ENCODE measurements at places on chromosomes 7 and 10.

DNA sequence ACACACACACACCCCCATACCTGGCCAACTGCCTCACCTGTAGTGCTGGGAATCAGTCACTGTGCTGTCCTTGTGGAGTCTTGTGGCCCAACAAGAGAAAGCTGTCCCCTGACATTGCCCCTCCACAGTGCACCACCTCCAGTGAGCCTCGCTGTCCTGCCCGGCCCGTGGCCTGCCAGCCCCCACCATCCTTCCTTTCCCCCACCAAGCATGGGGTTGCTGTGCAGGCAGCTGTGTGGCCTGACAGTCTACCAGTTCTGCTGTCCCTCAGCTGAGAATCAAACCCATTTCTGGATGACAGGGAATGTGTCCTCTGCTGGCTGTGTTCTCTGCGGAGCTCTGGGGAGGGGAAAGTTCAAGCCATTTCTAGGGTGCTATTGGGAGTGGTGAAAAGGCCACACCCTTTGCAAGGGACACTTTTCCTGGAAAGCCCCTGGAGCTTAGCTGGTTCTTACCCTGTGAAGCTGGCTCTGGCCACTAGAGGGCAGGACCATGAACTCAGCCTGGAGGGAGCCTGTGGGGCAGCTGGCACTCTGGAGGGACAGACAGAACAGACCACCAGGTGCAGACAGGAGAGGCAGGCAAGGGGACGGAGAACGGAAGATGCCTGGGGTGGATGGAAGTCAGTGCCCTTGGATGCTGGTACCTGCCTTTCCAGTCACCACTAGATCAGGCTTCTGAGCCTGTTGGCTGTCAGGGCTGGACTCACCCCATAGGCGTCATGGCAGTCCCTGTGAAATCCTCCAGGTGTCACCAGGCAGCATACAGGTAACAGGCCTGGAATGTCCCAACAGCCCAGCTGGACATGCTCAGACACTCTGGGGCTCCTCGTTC lies 10.5 kb upstream of the MTPAP start:
- DNase-seq: peak; percentile 58

DNA sequence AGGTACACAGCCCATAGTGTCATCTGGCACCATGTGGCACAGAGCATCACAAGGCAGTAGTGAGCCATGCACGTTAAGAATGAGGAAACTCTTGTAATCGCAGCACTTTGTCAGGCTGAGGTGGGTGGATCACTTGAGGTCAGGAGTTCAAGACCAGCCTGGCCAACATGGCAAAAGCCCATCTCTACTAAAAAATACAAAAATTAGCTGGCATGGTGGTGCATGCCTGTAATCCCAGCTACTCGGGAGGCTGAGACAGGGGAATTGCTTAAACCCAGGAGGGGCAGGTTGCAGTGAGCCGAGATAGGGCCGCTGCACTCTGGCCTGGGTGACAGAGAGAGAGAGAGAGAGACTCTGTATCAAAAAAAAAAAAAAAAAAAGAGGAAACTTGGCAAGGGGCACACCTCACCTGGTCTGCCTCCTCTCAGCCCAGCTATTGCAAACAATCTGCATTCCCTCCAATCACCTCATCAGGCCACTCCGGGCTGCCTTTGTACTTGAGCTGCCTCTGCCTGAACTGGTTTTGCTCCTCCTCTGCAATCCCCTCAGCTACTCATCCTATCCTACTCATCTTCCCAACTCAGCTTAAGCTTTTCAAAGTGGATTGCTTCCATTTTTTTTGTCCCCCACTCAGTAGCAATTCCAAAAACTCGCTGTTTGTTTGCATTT lies 46.0 kb upstream of the OPTN start:
- no peak for DNase-seq

DNA sequence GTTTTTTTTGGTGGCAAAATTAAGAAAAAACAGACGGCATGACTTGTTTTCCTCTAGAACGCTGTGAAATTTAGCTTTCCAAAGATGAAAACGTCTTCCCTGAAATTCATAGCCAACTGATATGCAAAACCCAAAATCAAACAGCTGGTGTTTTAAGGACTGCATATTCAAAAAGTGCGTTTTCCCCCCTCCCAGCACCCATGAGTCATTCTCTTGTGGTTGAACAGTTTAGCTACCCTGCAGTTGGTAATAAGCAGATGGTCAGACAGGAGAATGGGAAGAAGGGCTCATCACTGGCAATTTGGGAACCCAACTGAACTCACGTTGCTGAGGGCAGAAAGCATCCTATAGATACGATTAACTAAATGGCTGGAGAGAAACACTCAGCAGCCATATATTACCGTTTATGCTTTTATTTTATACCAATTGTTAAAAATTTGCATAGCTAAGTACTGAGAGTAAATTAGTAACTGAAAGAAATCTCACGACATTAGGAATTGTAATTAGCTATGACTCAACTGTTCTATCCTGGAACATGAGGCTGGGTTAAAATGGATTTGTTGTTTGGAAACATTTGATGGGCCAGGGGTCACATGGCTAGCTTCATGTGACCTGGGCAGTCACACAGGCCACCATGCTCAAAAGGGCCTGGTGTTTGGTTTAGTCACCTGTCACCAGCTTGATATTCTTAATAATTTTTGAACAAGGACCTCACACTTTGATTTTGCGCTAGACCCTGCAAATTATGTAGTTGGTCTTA lies 343.1 kb downstream of the PHTF2 start:
- DNase-seq: peak; percentile 86

DNA sequence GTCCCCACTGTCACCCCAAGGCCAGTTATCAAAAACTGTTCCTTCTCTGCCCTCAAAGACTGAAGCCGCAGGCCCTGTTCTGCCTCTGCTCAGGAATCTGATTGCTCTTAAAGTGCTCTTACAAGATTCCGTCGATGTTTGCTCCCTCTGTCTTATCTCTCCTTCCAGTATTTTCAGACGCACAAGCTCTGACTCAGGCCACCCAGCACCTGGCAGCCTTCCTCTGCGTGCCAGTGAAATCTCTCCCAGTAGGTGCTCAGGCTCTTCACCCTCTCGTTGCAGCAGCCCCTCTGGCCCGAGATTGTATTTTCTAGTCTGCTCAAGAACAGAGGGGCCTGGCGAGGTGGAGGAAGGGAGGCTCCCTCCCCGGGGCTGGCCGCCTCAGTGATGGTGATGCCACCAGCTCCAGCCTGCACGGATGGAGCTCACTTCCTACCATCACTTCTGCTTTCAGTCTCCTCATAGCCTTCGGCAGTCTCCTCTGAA lies 276.2 kb downstream of the USP6NL start:
- DNase-seq: peak; percentile 47

DNA sequence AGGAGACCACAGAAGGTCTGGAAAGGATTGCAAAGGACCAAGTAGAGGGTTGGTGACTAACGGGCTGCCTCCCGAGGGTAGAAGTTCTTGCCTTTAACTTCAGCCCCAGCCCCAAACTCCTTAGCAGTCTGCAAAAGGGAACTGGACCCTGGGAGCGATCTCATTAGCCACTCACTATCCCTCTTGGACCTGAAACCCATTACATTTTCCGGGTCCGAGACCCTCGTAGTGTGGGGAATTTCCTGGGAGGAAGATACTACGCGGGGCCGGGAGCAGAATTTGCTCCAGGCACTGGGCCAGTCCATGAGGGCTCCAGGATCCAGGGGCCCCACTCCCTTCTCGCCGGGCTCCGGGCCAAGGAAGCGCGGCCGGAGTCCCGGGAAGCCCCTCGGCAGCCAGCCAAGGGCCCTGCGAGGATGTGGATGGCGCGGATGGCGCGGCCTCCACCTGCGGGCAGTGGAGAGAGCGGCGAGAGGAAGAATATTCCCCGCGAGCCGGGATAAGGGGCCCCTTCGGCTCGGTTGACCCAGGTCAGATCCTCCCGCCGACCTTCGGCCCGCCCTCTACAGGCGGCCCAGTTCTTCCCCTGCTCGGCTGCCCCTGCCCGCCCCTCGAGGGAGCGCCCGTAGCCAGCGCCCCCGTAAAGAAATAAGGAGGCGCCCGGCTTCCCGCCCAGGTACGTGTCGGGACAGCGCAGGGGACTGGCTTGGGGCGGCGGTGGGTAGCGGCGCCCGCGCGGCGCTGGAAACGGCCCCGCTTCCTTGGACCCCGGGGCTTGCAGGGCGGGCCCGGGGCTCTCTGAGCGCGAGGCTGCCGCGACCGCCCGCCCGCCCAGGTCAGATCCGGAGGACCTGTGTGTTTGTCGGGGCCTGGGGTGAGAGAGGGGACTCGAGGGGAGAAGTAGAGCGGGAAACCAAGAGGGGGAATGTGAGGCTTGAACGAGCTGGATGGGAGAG lies at the start of gene MYO3A:
MYO3A (plus strand) TSS at position 577 of the 956 bp plus-strand sequence. CDS start 17,882 bp downstream, outside the sequence.
- DNase-seq: no peak

DNA sequence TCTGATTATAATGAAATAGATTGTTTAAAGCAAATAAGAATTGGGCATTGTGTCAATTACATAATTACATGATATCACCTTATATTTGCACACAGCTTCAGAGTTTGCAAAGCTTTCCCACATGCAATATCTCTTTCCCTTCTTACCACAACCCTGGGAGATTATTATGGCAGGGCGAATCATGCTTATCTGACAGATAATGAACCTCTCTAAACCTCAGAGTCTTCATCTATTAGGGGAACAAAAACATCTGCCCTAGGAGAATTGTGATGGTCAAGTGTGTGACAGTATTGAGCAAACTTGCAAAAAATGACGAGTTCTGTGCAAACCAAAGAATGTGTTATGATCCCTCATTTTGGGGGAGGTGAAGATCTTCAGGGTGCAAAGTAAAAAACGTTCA lies 90.0 kb downstream of the MYOF start:
- peak; percentile 61 for DNase-seq

DNA sequence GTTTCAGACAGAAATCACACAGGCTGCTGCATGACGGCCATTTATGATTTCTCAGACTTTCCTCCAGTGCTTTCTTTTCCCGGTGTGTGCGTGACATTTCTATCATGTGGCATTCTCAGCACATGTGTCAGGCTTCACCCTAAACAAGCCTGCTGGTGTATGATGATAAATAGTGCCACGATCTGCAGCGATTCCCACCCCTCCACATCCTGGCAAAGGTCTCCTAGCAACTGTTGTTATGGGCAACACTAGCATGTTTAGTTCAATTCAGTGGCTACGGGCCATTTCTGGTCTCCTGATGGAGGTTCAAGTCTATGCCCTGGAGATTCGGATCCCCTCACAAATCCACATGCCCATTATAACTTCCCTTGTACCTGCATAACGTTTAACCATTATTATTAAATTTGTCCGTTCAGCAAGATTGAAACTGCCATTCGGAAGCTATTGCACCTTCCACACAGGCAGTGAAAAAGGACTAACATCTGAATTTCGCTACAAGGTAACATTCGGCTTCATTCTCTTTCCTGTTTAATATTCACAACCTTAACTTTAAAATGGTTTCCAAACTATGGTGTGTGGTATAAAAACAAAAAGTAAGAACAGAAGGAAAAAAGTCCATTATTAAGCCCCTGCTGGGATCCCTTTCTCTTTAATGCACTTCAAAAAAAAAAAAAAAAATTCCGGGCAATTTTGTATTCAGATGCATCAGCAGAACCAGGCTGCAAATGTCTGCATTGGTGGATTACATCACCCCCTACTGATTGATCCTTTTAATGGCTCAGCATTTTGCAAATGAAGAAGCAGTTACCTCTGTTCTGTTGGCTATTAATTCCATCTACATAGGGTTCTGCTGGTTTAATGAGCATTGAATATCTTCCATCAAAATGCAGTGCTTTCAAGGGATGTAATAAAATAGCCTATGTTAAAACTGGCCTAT lies 90.2 kb downstream of the FRMD4A start:
- DNase-seq: peak; percentile 19

GRCh38 chr7:137658190-137658900 lies 188.4 kb downstream of the DGKI start:
- no peak for DNase-seq

DNA sequence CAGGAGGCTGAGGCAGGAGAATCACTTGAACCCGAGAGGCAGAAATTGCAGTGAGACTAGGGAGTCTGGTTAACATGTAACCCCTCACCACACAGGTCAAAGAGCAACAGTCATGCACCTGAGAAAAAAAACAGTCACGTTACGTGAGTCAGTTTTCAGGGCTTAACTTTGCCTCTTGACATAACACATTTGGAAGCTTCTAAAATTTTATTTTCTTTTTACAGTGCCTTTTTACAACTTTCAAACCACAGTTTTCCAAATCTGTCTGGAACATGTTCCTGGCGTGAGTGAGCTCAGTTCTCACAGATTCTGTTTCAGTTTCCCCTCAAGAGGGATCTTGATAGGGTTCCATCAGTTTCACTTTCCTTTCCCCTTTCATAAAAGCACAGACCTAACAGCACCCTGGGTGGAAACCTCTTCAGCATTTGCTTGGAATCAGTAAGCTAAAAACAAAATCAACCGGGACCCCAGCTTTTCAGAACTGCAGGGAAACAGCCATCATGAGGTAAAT lies 4.4 kb downstream of the IFIT3 start:
- peak; percentile 86 for DNase-seq

DNA sequence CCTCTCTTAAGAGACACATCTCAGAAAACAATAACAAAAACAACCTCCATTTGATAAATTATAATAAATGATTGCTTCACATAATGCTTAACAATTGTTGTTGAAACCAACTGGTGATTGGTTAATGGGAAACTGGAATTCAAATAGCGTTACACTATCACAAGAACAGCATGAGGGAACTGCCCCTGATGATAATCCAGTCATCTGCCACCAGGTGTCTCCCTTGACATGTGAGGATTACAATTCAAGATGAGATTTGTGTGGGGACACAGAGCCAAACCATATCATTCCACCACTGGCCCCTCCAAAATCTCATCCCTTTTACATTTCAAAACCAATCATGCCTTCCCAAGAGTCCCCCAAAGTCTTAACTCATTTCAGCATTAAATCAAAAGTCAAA lies 375.9 kb downstream of the BMPER start:
- peak; percentile 27 for DNase-seq

- DNase-seq: peak; percentile 91
Measured at GRCh38 chr7:142440219-142440905, 182.5 kb upstream of the PRSS58 start.

GRCh38 chr7:137446025-137446424 lies 102.5 kb upstream of the PTN start:
- no peak for DNase-seq

- DNase-seq: peak; percentile 86
Measured at GRCh38 chr10:79380125-79380945, 33.1 kb downstream of the PPIF start.

DNA sequence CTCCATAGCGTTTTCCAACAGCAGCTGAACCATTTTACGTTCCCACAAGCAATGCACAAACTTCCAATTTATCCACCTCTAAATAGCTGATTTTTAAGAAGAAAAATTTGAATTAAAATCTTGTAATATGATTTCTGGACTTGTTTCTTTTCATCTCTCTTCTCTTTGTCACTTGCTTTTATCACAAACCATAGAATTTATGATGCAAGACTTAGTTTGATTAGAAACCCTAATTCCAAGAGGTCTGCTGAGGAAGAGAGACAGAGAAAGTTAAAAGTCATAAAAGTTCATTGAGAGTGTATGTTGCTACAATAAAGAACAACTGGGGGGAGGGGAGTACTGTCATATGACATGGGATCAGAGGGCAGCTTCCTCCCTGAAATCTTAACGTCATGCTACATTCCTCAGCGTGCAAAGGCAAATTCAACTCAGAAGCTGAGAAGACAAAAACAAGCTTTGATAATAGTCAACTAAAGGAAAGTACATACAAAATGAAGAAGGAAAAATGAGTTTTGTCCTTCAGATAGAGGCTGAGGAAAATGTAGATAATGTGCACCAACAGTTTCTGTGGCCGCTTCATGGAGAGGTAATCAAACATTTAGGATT lies 18.4 kb upstream of the CUBN start:
- DNase-seq: no peak

Data from EH (cell line).